ENCODE measurements at places on chromosomes 7 and 10. TPM values are rescaled to one million over a fixed set of nuclear protein-coding genes. Genes with fewer than 3 reads are reported as not detected.

GRCh38 chr7:52209614-52210013, 825.8 kb upstream of the POM121L12 start:
- no peak for DNase-seq

DNA sequence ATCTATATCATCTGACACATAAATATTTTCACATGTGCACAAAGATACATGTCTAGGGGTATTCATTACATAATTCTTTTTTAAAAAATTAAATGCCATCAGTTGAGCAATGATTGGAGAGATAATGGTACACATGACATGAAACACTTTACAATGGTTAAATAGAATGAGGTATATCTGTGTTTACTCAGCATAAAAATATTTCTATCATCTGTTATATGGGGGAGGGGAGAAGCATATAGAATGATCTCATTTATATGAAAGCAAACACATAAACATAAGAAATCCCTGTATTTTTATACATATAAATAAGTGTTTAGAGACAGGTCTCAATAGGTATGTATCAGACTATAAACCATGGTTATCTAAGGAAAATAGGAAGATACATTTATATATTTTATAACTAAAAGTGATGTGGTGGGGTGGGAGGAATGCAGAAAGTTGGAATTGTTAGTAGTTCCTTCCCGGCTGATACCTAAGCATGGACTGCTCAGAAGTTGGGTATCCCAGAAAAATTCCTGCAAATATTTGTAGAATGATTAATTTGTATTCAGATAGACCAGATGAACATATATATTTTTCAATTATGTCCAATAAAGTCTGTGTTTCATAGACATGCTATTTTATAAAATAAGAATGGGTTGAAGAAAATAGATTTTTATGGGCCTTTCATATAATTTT, 75.1 kb downstream of the SHOC2 start:
- no peak for DNase-seq

GRCh38 chr7:51685794-51686193, 369.2 kb upstream of the COBL start:
- no peak for DNase-seq

GRCh38 chr10:1377231-1377630, 321.0 kb downstream of the WDR37 start:
- DNase-seq = no peak

- DNase-seq = no peak
Observed at GRCh38 chr10:114525368-114525949, 121.2 kb upstream of the AFAP1L2 start.

GRCh38 chr7:91397612-91398011, 133.4 kb downstream of the FZD1 start:
- DNase-seq = no peak

DNA sequence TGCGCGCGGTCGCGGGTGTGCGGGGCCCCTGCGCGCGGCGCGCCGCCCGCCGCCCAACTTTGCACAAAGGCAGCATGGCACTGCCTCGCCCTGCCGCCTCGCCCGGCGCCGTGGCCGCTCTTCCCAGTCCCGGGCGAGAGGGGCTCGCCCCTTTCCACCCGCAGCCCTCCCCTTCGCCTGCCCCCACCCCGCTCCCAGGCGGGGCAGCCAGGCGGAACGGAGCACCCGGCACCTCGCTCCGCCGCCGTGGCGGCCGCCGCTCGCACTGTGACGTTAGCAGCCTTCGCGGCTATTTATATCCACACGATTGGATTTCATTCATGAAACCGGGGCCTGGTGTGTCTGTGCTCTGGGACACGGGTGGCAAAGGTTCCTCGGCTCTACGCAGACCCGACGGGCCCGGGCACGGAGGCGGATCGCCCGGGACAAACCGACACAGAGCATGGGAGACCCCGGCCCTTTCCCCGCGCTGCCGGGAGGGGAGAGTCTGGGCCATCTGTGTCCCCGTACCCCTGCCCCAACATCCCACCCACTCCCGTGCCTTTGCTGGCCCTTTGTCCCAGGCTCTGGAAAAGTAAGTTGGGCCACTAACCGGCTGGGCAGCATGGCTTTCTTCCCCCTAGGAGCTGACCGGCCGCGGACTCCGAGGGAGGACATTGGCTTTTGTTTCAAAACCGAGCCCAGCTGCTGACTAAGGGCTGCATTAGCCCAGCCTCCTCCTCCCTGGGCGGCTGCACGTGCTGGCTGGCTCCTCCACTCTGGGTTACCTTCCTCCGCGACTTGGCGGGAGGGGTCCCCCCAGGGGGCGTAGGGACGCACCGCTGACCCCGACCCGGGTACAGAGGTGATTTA, at the start of gene RHOBTB1:
RHOBTB1 (minus strand) TSS at position 128 of the 852 bp plus-strand sequence. CDS start 32,643 bp downstream, outside the sequence.
- DNase-seq = peak; percentile 84

- no peak for DNase-seq
Observed at GRCh38 chr10:61701706-61702105, 39.0 kb downstream of the CABCOCO1 start.

DNA sequence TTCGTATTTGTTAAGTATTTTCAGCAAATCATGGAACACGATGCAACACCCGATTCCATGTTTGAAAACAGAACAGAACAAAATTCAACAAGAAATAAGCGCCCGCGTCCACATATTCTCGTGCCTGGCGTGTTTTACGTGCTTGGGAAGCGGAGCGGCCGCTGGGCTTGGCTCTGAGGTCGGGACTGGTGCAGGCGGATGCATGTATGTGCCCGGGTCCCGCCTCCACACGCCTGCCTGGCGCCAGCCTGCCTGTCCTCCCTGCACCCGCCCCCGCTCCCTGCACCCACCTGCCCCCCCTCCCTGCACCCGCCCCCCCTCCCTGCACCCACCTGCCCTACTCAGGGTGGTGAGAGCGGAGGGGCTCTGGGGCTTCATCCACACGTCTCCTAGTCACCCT, 454.5 kb downstream of the DNAJB6 start:
- no peak for DNase-seq

LEP gene
- total RNA-seq = 37.1 TPM

All from left cardiac atrium (tissue), 4 donors.